ENCODE measurements at places on chromosomes 1 and 21. TPM values are rescaled to one million over a fixed set of nuclear protein-coding genes. Genes with fewer than 3 reads are reported as not detected.

Gene KRTAP21-2
- not detected for total RNA-seq

Gene RHBDL2
- total RNA-seq, result 0.46 TPM

Gene SPRR2A
- not detected for total RNA-seq

Gene PBX1
- 142 TPM for total RNA-seq

Gene RNU1-1
- under 0.01 TPM for total RNA-seq

Gene GBP1
- 0.69 TPM for total RNA-seq

Gene S100A7
- total RNA-seq, result not detected

Gene OR2L8
- total RNA-seq, result 2.5 TPM

Gene NBPF10
- 0.92 TPM for total RNA-seq

Gene BEND5
- 17.5 TPM for total RNA-seq

Gene PLA2G4A
- total RNA-seq, result 2.5 TPM

Gene RIPK4
- total RNA-seq, result not detected

Gene SRP9
- total RNA-seq, result 360 TPM

Gene YRDC
- 9.7 TPM for total RNA-seq

Gene MYOG
- not detected for total RNA-seq

Gene SETDB1
- 51.0 TPM for total RNA-seq

Gene TRABD2B
- under 0.01 TPM for total RNA-seq

Gene CALML6
- not detected for total RNA-seq

Gene GBP3
- total RNA-seq, result 1.4 TPM

Gene COL24A1
- total RNA-seq, result 3.2 TPM

Gene PTPN22
- total RNA-seq, result 0.92 TPM

Gene ERG
- total RNA-seq, result 2.5 TPM

Gene ATP6V1G3
- not detected for total RNA-seq

Gene UAP1
- 39.0 TPM for total RNA-seq

Gene AADACL3
- not detected for total RNA-seq

Gene CRP
- total RNA-seq, result not detected

Gene ITGB2
- total RNA-seq, result 15.0 TPM

Gene CCDC28B
- 23.5 TPM for total RNA-seq

Gene PTCH2
- total RNA-seq, result 1.2 TPM

All from diencephalon (tissue), 1 donor.